ENCODE measurements at places on chromosomes 4 and X.
A peak's percentile ranks its signal among the peaks of the same experiment; 100 is the strongest.

GRCh38 chr4:145898926-145899531 lies 39.6 kb downstream of the ZNF827 start:
- DNase-seq: no peak

DNA sequence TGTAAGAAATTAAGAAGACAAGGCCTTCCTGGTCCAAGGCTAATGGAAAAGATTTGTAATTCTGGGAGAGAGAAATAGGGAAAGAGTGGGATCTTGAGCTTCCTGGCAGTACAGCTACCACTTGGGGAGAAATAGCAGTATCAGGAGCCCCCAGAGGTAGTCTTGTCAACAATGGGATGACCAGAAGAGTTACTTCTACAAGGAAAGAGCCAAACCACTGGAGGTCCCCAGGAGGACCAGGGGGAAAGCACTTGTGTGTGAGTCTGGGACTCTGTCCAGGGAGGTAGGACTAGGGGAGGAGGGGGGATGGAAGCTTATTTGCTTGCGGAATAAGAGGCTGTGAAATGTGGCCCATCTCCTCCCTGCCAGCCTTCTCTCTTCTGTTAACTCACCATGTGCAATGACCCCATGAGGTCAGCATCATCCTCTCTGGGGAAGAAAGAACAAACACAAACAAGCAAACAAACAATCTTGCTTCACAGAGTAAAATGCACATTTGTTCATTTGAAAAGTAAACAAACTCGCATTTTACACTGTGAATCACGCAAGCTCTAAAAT lies 160.1 kb downstream of the STK32B start:
- DNase-seq: no peak

- no peak for DNase-seq
Observed at GRCh38 chrX:68203646-68204045, 229.6 kb downstream of the OPHN1 start.

DNA sequence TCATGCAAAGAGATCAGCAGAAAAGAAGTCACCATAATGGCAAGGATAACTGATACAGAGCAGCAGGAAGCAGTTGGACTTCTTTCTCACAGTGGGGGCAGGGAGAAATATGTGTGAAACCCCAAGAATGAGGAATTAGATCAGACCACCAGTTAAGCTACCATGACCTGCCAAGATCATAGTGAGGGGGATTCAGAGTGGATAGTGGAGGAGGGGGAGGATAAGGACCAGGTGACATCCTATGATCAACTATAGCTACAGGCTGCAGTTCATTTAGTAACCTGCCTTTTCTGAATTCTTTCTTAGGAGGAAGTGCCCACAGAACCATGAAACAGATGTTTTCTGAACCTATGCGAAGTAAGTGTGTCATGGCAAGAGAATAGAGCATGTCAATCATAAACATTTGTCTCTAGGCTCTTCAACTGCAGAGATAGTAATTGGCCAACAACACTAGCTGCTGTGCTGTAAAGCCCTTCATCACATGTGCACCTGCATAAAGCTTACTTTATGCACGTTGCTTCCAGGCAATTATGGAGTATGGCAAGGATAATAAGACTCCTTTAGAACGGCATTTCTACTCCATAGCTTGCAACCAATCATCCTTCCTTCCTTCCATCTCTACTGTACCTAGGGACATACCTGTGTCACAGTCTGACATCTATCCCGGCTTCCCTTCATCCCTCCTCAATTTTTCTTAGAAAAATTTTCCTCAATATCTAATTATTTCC lies 329.7 kb downstream of the EPHA5 start:
- no peak for DNase-seq

DNA sequence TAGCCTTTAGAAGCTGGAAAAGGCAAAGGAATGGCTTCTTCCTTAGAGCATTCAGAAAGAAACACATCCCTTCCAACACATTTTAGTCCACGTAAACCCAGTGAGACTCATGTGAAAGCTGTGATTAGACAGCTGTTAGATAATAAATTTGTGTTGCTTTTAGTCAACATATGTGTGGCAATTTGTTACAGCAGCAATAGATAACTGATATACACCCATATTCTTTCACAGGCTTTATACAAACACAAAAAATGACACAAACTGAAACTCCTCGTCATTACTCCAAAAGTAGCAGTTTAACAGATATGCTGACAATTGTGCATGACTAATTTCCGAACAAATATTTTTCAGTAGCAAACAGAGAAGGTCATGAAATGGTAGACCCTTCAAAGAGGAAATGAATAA lies 65.3 kb downstream of the ANTXR2 start:
- no peak for DNase-seq

DNA sequence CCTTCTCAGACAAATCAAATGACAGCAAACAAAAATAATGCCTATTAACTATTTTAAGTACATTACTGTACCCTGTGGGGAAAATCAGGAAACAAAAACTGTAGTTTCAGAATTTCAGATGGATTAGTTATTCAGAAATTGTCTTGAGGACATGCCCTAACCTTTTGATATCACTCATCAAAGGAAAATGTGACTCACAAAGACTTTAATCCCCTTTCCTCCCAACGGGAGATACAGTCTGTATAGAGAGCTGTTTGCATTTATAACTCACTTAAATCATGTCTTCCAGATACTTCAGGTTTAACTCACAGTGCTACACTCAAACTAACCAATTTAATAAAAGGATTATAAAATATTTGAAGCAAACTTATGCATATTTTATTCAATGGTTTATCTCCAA lies 304.0 kb downstream of the MAPK10 start:
- DNase-seq: peak; percentile 27

GRCh38 chr4:102324730-102325129 lies 20.6 kb downstream of the SLC39A8 start:
- no peak for DNase-seq
